ENCODE measurements at places on chromosomes 2 and 18.

DNA sequence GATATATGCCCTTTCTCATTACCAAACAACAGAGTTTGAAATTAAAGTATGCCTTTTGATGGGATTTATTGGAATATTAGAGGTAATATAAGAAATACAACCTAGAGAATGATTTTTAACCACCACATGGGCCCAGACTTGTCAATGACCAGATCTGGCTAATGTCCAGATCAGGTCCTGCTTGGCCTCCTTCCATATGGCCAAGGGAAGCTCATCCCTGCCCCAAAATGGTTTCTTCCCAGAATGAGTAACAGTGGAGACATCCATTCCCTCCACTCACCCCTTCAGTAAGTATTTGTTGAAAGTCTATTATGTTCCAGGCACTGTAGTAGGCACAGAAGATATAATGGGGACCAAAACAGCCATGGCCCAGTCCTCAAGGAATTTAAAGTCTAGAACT lies 54.9 kb downstream of the ANTXR1 start:
- no peak for DNase-seq

DNA sequence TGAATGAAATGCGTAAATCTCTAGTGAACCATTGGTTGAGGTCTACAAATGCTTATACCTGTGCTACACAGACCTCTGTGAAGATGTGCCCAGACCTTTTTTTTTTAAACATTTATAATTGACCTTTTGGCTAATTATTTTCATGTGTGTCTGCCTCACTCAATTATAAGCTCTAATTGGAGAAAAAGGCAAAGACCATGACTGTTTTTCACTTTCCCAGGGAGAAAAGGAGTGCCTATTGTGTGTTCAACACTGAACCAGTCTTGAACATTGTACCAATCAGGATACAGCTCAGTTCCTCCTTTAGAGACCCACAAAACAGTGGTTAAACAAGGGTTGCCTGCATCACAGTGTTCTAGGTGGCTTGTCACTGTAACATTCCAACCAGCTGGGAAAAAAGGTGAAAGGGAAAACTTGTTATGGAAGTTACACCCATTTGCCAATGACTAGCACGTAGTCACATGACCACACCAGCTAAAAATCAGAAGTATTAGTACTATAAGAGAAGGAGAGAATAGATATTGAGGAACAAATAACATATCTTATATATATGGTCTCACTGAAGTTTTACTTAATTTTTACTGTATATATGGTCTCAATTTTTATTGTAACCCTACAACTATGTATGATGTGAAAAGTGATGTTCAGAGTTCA lies 13.4 kb downstream of the TANK start:
- no peak for DNase-seq

DNA sequence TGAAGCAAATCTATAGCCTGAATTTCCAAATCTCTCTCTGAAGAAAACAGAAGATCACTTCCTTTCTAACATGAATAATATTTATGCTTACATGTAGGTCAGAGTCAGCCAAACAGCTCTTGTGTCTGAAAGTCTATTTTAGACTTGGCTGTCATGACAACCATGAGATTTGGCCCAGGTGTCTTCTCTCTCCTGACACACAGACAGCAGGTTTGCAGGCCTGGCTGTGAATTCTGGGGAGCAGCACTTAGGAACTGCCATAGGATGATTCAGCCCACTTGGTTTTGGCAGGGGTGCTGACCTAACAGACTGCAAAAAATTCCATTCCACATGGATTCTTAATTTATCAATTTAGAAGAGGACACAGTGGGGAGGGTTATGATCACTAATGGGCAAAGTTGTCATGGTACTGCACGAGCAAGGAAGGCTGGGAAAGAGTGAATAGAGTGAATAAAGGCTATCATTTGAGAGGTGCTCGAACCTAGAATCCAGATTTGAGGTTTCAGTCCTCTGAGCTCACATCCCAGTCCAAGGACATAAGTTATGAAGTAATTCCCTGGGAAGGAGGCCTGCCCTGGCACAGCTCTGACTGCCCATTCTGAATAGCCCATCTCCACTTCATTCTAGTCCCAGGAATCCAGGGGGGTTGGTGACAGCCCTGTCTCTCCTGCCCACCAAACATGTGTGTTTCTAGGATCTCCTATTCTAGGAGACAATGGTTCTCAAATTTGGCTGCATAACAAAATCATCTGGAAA lies 453.9 kb upstream of the TRIB2 start:
- no peak for DNase-seq

- DNase-seq: no peak
Observed at GRCh38 chr18:70139138-70139537, 66.3 kb downstream of the RTTN start.

GRCh38 chr2:44836174-44836573 lies 105.3 kb upstream of the SIX3 start:
- DNase-seq: peak; percentile 80

DNA sequence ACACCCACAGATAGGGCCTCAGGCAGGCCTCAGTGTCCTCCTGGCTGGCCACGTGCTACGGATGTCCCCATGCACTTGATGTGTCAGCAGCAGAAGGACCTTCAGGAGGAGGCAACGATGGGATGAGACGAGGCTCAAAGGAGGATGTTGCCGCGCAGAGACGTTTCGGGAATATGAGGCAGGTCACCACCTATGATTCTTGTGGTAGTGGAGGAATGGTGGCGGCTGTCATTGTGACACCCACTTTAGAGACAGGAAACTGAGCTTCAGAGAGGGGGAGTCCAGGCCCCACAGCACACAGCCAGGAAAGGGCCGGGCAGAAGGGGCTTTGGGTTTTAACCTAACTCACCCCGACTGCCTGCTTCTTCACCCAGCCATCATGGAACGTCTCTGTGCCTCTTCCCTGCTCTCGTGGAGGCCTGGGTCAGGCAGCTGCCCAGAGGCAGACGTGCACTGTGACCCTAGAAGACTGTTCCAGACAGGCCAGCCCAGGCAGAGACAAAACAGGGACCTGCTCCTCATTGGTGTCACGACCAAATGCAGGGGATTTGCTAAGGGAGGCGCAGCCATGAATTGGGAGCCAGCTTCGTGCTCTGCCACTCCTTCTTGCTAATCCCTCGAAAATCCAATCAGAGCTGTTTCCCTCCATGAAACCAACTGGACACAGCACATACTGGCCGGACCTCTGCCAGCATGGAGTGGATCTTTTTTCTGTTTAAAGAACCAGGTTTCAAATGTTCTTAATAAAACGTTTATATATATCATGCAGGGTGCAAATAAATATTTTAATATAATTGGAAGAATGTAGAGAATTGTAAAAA lies 169.2 kb downstream of the ASB1 start:
- no peak for DNase-seq

- DNase-seq: no peak
Observed at GRCh38 chr18:51498085-51498855, 300.8 kb upstream of the MEX3C start.

DNA sequence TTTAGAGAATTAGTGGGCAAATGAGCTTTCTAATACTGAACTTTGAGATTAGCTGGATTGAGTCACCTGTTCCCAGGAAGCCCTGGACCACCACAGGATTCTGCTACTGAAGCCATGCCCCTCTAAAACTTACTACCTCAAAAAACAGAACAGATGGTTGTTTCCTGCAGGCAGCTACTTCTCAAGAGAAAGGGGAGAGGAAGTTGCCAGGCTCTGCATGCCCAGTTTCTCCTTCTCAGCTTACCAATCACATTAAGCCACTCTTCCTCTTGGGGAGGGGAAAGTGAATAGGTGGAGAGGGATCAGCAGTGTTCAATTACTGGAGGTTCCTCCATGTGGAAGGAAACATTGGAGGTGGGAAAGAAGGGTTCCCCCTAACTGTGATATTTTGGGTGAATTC lies 24.9 kb upstream of the C1GALT1C1L start:
- DNase-seq: no peak

DNA sequence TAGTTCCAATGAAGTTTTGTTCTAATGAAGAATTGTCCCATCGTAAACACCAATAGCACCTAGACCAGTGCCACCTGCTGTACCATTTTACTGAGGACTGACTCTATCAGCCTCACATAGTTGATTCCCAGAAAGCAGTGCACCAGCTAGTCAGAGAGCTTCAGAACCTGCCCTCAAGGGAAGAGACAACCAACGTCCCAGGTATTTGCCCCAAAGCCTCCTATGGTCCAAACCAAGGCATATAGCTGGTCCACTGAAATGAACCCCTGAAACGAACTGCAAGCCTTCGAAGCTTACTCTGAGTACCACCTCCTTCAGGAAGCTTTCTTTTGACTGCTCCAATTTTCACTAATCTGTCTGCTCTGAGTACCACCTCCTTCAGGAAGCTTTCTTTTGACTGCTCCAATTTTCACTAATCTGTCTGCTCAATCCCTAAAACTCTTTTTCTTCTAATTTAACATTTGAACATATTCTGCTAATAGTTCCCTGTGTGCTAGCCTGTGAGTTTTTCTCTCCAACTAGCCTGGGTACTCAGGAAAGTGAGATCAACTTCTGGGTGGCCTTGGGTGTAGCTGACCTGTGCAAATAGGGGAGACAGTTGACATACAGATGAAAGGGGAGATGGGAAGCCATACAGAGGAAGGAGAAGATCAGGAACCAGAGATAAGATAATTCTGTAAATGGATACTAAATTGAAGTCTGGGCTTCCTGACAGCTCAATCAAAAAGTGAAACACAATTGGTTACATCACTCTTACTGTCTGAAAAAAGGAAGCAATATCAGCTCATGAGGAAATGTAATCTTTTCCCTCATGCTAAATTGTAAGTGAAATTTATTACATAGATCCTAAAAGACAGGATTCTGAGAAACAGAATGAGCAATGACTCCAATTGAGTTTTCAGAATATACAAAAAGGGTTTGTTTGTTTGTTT lies 33.5 kb upstream of the EML4 start:
- DNase-seq: no peak

GRCh38 chr2:186498834-186499233 lies 12.8 kb downstream of the ZC3H15 start:
- DNase-seq: no peak

GRCh38 chr2:29115797-29116781 lies 874 bp downstream of the CLIP4 start:
- DNase-seq: peak; percentile 78

- peak; percentile 47 for DNase-seq
Observed at GRCh38 chr2:317501-318424, 29.9 kb upstream of the ALKAL2 start.

DNA sequence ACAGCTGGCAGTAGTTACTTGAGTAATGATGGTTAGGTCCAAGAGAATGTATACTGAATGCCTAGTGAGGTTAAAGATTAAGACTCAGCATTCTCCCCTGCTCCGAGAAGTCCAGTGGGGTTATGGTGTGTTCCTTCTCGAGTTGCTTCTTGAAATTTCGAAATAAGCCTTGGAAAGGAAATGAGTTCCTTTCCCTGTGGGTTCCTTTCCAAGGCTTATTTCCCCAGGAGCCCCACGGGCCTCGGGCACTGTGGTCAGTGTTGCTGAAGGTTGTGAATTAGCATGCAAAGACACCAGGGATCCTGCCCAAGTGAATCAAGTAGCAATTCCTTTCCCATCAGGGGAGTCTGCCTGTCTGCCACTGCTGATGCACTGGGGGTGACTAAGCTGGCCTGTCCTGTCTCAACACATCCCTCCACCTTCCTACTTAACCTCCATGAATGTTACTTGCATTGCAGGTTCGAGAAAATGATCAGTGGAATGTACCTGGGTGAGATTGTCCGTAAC lies 53.6 kb downstream of the HK2 start:
- no peak for DNase-seq

DNA sequence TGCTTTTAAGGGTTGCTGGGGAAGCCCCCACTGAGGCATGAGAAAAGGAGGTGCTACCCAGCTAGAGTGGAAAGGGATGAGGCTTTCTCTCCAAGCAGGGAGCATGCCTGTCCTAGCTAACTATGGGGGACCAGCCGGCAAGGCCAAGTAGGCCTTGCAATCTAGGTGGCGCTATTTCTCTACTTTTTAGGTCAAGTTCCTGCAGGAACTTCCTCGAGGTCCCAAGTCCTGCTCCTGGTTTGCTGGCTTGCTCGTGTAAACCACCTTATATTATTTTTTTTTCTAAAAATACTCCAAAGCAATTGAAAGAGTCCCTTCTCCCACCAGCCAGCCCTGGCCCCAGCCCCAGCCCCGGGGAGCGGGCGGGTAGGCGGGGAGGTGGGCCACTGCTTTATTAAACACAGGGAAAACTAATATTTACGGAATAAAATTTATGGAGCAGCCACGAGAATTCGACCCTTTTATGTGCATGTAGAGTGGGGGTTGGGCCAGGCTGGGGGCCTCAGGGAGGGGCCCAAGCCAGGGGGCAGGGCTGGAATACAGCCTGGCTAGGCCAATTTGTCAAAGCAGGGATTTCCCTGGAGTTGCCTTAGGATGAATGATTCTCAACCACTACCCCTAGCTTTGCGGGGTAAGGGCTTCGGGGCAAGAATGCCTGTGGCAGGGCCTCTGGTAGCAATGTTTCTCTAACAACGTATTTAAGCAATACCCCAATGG lies 12.8 kb upstream of the IHH start:
- peak; percentile 23 for DNase-seq

DNA sequence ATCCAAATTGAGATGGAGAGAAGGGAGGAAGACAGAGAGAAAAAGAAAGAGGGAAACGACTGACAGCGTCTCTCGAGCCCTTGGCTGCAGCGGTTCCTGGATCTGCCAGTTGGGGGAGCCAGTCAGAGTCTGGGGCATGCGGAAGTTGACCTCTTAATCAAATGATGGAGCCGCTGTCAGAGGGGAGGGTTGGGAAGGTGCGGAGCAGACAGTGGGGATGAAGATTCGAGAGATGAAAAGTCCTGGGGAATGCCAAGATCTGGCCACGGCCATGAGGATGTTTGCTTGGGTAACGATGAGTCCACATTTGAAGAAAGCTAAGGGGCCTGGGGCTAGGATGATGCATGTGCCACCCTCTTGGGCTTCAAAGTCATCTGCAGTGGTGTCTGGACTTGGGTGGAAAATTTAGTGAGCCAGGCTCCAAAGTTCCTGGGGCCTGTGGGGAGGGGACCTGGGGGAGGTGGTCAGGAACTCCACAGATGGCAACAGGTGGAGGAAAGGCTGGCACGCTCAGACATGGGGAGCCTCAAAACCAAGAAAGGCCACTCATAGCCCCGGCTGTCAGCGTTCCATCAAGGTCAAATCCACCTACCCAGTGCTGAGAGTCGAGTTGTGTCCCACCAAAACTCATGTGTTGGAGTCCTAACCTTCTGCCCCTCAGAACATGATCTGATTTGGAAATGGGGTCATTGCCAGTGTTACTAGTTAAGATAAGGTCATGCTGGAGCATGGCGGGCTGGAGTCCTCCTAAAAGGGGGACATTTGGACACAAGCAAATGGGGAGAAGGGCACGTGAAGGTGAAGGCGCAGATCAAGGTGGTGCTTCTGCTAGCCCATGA lies 200.1 kb downstream of the NDUFA10 start:
- no peak for DNase-seq

DNA sequence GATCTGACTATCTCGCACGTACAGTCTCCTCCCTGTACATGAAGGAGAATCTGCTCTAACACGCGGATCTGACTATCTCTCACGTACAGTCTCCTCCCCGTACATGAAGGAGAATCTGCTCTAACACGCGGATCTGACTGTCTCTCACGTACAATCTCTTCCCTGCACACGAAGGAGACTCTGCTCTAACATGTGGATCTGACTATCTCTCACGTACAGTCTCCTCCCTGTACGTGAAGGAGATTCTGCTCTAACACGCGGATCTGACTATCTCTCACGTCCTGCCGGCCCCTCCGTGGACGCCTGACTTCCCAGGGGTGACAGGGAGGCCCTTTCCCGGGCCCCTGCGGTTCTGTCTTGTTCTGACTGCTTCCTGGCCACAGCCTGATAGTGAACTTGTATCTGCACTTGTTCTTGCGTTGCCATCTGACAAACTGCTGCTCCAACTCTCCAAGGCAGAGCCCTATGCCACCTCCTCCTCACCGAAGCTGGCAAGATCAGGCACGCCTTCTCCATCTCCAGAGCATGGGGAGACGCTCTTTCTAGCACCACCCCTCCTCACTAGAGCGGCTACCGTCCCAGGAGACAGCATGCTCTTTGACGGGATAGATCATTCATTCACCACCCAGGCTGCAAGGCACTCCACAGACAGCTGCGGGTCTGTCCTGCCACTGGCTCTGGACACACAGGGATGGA lies 238.6 kb downstream of the TWIST2 start:
- DNase-seq: no peak
